ENCODE measurements at places on chromosomes 2 and 18.

GRCh38 chr2:39504790-39505335 is 67.8 kb upstream of the MAP4K3 start:
- DNase-seq: peak; percentile 93

GRCh38 chr18:73952296-73952946 is 195.2 kb downstream of the FBXO15 start:
- DNase-seq: no peak

GRCh38 chr2:175126661-175127060 is 41.3 kb downstream of the ATF2 start:
- no peak for DNase-seq

DNA sequence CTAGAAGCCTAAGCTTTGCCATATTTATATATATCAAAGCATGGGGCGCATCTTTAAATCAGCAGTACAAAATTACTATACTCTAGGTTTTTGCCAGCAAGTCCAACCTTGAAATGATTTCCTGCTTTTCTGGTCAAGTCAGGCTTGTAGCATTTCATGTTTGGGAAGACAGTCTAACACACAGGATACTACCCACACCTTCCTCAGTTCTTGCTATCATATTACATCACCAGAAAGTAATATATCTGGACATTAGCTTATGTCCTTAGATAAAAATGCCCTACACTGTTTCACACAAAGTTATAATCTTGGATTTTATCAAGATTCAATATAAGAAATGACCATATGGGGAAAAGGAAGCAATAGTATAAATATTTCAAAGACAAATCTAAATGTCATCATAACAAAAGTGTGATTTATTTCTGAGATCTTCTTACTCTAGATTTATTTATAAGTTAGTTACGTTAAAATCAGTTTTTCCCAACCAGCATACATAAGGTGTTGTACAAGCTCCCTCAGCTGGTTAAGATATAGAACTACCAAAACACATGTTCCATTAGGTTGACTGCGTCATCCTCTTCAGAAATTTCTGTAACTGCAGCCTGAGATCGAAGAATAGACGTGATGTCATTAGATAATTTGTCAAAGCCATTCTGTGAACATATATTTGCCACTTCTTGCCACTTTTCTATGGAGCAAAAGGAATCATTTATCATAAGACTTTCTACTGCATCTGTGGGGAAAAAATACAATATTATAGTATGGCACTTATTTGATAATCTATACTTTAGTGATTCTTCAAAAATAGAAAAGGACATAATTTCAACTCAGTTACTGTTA is 56.6 kb downstream of the CLHC1 start:
- peak; percentile 80 for DNase-seq

- DNase-seq: no peak
These were observed 42.0 kb downstream of the MCFD2 start for GRCh38 chr2:46873604-46874068.

DNA sequence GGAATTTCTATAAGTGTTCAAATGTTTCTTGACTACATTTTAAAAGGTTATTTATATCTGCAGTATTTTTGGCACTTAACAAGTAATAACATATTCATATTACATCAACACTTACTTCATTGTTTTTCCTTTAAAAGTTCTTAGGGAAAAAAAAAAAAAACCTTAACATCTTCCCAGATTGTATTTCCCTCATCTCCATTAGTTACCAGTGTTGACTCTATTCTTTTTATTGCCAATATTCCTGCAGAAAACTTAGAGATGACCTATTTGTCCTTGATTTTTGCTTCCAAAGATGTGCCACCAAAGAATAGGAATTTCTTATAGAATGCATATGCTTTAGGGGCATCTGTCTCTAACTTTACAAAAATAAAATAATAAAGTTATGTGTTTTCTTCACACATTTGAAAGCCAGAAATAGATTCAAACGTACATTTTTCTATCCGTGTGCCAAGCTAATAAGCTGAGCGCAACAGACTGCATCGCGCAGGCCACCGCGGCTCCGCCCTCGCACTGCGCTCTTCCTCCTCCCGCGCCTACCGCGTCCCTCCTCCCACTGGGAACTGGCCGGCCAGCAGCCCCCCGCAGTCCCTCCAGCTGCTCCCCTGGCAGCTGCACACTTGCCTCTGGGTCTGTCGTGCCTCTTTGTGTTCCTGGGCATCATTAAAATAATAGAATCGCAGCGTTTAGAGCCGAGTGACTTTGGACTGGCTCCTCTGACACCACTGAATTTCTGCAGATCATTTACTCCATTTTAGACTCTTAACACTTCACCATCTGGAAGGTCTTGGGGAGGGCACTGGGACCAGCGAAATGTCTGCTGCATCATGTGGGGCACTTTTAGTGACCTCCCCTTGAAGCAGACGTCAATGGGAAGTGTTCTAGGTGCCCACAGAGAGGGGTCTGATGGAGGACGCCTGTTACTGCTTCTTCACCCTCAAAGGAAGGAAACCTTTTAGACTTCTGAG is 21.2 kb upstream of the NAB1 start:
- peak; percentile 55 for DNase-seq

GRCh38 chr18:27546991-27547390 is 361.9 kb upstream of the CHST9 start:
- no peak for DNase-seq

DNA sequence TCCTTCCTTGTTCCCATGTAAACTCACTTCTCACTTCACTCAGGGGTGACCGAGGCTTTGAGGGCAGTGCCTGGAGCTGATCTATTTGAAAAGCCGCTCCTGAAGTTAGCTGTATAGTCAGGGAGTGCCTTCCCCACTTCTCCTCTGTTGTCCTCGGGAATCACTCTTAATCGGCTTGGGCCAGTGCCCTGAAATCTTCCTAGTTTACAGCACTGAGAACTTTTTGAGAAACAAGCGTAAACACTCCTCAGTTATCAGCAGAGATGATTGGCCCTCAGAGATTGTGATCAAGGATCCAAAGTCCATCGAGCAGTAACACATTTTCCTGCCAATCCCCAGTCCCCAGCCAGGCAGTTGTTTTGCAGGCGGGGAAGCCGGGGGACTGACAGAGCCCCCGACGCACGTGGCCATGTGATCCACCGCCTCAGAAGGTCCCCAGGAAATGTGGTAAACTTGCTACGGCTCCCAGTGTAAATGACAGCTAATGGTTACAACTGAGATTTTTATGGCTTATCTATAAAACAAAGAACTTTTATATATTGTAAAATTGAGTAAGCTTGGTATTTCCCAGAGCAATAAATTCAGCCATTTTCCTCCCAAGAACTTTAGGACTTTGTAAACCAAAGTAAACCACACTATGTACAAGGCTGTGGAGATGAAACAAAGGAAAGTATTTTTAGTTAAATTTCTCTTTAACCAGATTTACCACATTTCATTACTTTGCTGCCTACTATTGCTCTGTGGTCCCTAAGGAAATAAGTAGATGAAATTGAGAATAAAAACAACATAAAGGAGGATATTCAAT is 53.5 kb downstream of the C18orf63 start:
- DNase-seq: no peak

DNA sequence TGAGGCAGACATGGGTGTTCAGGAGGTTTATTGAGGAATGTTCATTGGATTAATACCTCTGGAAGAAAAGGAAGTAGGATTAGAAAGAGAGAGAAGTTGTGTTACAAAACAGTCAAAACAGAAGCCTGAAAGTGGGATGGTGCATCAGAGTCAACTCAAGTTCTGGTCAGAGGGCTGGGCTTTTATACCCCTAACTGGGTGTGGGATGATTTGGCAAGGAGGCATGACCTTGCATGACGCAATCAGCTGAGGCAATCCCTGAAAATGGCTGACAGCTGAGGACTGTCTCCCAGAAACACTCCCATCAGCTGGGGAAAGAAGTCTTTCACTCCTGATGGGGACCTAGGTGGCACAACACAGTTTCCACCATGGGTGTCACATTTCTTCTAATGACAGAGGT is 818.2 kb downstream of the SATB2 start:
- DNase-seq: no peak

GRCh38 chr2:9031246-9031645 is 27.8 kb upstream of the MBOAT2 start:
- no peak for DNase-seq

DNA sequence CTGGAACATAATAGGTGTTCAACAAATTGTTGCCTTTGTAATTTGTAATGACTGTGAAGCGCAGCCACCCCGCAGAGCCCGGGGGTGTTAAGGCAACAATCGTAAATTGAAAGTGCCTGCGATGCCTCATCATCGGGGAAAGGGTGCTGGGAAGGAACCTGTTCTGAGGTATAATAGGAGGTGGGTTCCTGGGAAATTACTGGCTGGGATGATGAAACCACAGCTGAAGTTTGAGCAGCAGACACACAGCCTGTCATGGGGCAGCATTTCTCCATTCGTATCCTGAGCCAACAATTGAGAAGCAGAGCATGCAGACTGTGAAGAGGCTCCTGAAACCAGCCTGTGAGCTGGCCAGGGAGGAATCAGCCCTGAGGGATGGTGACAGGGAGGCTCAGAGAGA is 404.0 kb upstream of the MYT1L start:
- DNase-seq: no peak

- no peak for DNase-seq
These were observed 7.2 kb downstream of the AGAP1 start for GRCh38 chr2:235500761-235501672.

DNA sequence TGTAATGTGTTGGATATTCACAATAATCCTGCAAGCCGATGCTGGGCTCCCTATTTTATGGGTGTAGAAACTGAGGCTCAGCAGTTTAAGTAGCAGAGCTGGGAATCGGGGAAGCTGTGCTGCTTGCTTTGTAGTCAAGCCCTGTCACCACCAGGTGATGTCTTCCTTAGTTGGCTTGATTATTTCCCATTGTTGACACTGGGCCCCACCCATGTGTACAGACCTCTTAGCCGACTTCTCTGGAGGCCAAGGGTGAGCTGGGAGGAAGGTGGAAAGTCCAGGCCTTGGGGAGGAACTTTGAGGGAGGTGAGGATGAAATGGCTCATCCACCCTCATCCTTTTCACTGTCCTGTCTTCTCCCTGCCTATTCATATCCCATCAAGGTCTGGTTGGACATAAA is 60.0 kb downstream of the CAPN13 start:
- DNase-seq: no peak

- no peak for DNase-seq
These were observed 71.2 kb downstream of the SLC16A14 start for GRCh38 chr2:229997565-229997964.

GRCh38 chr2:25324905-25325592 is 16.7 kb downstream of the DNMT3A start:
- DNase-seq: peak; percentile 53

GRCh38 chr2:196606516-196606915 is 33.0 kb upstream of the CCDC150 start:
- DNase-seq: no peak

DNA sequence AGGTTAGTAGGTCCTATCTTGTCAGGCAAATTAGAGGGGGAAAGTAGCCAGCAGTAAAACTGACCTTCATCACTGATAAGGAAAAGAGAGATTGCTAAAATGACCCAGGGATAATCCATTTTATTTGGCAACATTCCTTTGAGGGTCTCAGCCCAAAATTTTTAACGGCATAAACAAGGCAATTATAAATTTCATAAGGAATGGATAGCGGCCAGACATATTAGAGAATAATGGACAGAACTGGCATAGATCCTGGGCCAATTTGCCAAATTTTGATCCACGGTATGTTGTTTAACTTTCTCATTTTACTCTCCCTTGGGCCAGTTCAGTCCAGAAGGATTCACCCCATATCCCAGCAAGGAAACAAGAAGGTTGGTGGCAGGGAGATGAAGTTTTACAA is 170.4 kb upstream of the BCL2L11 start:
- DNase-seq: no peak

GRCh38 chr2:132489150-132489549 is 72.5 kb downstream of the GPR39 start:
- peak; percentile 86 for DNase-seq

DNA sequence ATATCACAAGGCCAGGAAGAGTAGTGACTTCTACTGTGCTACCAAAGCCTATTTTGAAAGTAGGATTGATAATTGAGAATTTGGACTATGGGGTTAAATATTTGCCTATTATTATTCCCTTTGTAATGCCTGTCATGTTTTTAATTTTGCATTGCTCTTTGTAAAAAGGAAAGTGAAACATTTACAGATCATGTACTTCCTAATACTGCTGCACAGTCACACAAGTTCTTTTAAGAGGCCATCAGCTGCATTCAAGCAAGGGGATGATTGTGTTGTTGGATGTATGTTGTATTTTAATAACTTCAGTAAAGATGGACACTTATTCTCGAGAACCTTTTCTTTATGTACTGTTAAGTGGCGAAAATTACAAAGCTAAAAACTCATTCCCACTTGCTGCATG is 70.1 kb downstream of the PLEKHA3 start:
- DNase-seq: no peak

GRCh38 chr18:2108591-2108990 is 462.7 kb downstream of the METTL4 start:
- no peak for DNase-seq

- DNase-seq: no peak
These were observed 136.0 kb upstream of the SPOPL start for GRCh38 chr2:138365581-138365980.

DNA sequence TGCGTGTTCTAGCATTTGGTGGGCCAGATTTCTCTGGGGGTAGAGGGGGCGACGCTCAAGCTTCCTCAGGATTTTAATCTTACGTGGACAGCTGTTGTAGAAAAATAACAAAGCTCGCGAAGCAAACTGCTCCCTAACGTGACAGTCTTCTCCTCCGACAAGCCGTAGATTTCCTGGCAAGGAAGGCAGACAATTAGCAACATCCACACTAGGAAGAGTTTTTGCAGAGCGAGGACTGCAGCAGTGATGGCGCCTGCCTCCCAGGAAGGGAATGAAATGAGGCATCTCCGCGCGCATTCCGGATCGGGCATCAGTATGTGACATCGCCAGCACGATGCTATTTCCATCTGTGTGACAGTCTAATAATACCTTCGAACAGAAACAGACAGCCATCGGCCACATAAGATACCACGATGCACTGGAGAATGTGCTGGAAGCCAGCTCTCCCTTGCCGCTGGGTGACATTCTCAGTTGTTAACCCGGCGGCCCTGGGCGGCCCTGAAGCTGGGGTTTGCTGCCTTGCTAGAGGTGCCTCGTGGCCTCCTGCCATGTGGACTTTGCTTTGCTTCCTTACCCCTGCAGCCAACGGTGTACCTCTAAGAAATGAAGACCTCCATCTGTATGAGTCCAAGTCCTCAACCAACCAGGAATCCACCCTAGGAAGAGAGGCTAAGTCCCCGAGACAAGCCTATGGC is 101.8 kb upstream of the AGAP1 start:
- no peak for DNase-seq

DNA sequence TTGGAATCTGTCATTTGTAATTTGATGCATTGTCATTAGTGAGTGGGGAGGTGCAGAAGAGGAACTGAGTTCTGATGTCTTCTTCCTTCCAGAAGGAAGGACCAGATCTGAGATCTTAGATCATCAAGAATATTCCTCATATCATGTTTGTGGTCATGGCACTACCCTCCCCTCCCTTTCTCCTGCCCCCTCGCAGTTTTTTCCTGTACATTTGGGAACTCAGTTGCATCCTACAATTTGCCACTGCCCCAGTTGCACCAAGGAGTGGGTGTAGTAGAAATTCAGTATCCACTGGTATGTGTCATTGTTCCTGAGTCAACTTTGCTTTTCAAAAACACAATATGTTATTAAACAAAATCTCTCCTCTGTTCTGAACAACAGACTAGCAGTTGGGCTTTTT is 26.6 kb upstream of the ACVR1 start:
- no peak for DNase-seq

GRCh38 chr2:163859951-163860350 is 124.1 kb upstream of the FIGN start:
- DNase-seq: no peak

- DNase-seq: no peak
These were observed 133.2 kb downstream of the CCDC148 start for GRCh38 chr2:158323381-158323780.

All from cardiac muscle cell (in vitro differentiated cells and primary cell).